ENCODE measurements at places on chromosomes 5 and 9. TPM values are rescaled to one million over a fixed set of nuclear protein-coding genes. Genes with fewer than 3 reads are reported as not detected.

GGTA1 gene
- total RNA-seq, result under 0.01 TPM

BAAT gene
- not detected for total RNA-seq

SOX30 gene
- under 0.01 TPM for total RNA-seq

SPTAN1 gene
- total RNA-seq, result 229 TPM

PFN3 gene
- total RNA-seq, result not detected

SMIM33 gene
- total RNA-seq, result not detected

GPX8 gene
- 84.7 TPM for total RNA-seq

ORM1 gene
- total RNA-seq, result not detected

KIF4B gene
- total RNA-seq, result under 0.01 TPM

VCAN gene
- total RNA-seq, result 190 TPM

LCN12 gene
- total RNA-seq, result not detected

ASPN gene
- 10.4 TPM for total RNA-seq

GLT6D1 gene
- not detected for total RNA-seq

RNF14 gene
- total RNA-seq, result 49.1 TPM

GFI1B gene
- not detected for total RNA-seq

ZCCHC10 gene
- total RNA-seq, result 12.3 TPM

SEC61B gene
- 58.8 TPM for total RNA-seq

TRIM36 gene
- under 0.01 TPM for total RNA-seq

HARS1 gene
- 51.9 TPM for total RNA-seq
